ENCODE measurements at places on chromosomes 1 and 21.

GRCh38 chr1:164524810-164525209, 34.2 kb upstream of the PBX1 start:
- DNase-seq = no peak

DNA sequence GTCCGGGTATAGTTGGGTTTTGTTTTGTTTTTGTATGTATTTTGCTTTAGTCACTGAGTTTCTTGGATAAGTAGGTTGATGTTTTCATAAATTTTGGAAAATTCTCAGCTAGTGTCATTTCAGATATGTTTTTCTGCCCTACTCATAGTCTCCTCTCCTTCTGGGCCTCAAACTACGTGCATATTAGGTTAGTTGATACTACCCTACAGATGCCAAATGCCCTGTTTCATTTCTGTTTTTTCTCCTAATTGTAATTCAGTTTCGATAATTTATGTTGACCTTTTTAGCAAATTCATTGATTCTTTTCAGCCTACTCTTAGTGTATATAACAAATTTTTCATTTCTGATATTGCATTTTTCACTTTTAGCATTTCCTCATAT, 268.6 kb upstream of the RGS18 start:
- no peak for DNase-seq

DNA sequence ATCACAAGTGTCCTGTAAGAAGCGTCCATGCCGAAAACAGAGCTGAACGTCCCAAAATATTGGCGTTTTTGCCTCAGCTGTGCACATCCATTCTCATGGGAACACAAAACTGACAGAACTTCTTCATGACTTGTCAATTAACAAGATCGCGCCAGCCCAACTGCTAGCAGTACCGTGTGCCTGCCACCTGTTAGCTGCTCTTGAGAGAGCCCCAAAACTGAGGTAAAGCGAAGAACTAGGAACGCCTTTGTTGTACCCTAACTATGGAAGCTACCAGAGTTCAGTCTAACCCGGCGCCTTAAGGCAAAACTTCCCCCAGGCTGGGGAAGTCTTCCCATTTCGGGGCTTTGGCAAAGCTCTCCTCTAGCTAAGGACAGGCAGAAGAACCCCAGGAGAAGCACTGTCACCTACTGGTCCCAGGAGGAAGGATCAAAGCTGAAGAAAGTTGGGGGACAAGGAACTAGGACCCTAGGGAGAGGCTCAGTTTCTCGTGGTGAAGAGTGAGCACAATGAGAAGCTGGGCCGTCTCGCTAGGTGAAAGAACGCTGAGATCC, 719 bp downstream of the EYA3 start:
- peak; percentile 63 for DNase-seq

DNA sequence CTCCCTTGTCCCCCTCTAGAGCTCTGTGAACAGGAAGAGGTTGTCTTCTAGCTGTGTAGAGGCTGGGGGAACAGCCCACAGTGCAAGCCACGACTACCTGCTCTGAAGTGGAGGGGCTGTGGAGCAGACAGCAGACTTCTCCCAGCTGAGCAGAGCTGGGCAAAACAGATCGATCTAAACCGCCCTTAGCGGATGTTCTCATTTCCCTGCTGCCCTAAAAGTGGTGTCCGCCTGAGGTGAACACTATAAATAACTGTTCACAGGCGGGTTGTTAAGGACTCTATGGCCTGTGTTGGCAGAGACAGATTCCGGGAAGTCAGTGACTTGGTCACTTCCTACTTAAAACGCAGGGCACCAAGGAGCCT, 203.2 kb downstream of the RHOU start:
- peak; percentile 82 for DNase-seq

GRCh38 chr1:98389809-98390208, 271.7 kb upstream of the SNX7 start:
- no peak for DNase-seq

DNA sequence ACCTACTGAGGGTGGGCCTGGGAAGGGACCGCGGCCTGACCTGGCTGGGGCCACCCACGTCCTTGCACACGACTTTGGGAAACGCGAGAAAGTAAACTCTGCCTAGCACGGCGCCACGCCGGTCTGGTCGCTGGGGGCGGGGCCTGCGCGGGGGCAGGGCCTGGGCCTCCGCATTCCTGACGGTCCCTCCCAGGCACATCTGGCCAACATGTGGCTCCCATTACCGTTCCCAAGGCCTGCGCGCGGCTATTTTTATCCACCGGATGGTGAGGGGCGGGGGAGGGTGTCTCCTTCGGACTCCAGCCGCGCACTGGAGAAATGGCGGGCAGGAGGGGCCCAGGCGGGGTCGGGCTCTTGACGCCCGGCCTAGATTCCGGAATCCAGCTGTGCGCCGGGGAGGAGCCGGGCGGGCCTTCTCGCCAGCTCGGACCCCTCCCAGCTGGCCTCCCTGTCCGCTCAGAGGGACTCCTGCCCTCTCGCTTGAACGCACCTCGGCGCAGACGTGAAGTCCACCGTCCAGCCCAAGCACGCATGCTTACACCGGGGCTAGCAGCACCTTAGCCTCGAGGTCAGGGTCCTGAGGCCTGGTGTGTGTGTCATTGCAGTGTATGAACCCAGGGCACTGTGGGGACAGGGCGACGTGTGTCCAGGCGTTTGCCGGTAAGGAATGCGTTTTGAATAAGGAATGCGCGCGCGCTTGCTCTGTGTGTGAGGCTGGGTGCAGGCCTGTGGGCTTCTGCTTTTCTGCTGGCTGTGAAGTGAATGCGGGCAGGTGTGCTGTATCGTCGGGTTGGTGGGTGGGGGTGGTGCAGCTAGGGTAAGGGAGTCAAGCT, 2.1 kb downstream of the EVA1B start:
- no peak for DNase-seq

DNA sequence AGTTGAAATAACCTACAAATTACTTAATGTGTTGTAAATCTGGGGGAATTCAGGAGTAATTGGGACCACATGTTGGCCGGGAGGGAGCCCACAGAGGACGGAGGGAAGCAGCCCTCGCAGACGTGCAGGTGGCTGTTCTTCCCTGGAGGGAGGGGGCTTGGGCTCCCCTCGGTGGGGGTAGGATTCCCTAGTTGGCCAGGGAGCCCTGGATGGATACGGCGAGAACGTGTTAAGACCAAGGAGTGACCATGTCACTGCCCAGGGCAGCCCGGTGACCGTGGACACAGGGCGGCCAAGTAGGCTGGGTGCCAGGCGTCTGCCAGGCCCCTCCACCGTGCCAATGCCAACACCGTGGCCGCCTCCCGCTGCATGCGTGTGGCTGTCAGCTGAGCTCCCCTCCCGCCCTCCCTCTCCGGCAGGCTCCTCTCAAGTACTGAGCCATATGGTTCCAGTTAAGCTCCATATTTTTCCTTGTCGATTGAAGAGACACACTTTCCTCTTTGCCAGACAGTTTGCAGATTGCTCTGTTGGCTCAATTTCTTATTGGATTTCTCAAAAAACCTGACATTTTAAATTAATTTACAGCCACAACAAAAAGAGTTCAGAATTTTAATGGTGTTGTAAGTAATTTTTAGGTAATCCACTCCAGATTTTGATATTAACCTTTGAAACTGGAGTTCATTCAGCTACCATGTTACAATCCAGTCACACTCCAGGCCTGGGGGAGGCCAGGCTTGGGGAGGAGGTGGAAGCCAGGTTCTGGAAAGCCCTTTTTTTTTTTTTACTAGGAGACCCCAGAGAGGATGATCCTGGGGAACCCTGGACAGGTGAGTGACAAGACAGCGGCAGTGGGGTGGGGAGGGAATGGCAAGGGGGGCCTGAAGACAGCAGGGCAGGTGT, 71.2 kb downstream of the CASZ1 start:
- no peak for DNase-seq

- no peak for DNase-seq
These were observed 2.1 kb upstream of the EFNA1 start for GRCh38 chr1:155125511-155125945.

DNA sequence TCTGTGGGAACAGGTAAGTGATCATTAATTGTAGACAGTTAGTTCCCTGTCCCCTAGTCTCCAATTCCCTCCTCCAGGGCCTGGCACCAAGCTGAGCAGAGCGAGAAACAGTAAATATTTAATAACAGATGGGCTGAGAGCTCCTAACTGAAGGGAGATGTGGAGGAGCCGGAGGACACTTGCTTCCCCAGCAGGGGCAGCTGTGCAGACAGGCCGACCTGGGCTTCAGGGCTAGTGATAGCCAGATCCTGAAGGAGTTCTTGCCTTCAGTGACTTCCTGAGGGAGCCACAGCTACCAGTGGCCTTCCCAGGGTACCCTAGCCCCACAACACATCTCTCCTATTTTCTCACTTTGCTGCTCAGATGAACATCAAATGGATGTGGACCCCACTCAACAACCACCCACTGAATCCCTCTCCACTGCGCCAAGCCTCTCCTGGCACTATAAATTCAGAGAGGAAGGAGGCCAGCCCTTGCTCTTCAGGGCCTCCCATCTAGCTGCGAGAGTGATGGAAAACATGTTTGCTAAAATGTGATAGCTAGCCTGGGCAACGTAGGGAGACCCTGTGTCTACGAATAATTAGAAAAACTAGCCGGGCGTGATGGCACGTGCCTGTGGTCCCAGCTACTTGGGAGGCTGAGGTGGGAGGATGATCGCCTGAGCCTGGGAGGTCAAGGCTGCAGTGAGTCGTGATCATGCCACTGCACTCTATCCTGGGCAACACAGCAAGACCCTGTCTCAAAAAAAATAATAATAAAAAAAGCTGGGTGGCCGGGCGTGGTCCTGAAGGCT, 26.9 kb upstream of the SYNC start:
- DNase-seq = no peak

- peak; percentile 70 for DNase-seq
These were observed 106.8 kb downstream of the LMO4 start for GRCh38 chr1:87435484-87435883.

DNA sequence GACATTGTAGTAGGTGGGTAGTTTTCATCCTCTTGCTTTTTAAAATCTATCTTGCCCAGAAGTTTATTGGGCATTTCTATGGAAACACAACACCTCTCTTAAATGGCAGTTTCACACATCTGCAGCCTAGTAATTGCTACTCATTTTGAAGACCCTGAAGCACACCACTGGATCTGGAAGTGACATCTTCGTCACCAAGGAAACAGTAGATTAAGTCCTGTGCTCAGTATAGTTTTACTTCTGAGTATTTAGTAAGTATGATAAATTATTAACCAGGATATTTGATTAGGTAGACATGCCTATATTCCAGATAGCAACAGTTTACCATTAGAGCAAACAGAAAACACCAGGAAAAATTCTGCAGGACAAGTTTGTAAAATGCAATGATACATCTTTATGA, 48.7 kb downstream of the UCK2 start:
- no peak for DNase-seq

DNA sequence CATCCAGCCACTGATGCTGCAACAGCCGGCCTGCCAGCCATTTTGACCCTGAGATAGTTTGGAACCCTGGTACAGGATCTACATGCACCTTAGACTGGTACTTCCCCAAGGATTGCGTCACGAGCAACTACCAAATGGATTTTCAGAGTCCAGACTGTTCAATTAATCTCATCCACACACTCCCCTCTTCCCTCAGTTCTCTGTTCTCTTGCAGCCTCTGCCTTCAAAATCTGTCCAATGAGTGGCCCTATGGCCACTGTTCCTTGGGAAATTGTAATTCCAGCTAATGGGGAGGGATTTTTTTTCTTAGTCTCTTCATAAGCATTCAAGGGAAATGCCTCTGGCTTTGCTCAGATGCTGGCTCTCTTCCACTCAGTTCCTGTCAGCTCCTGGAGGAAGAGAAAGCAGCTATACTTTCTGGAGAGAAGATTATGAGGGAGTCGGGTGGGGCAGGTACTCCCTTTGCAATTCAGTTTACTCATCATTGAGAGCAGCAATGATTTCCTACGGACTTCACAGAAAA, 19.8 kb upstream of the UAP1 start:
- no peak for DNase-seq

DNA sequence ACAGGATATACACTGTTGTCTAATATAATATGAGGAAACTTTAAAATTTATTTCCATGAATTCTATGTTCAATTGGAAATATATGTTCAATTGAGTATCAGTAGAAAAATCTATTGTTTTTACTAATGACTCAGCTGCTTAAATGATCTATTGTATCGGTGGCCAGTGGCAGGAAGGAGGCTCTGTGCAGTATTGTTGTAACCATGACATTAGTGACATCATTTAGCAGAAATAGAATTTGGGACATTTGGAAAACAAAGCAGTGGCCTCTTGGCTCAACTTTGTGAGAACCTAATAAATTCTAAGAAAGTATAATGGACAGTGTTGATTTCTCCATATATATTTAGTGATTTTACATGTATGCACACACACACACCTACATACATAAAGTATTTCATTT, 257.4 kb downstream of the PDE4B start:
- DNase-seq = no peak

GRCh38 chr1:28800324-28800723, 11.6 kb upstream of the OPRD1 start:
- DNase-seq = no peak

GRCh38 chr1:42422737-42423136, 33.1 kb downstream of the ZMYND12 start:
- DNase-seq = no peak

GRCh38 chr1:206709772-206710459, 25.2 kb downstream of the MAPKAPK2 start:
- DNase-seq = no peak

GRCh38 chr1:100249155-100249536, 488 bp downstream of the DBT start:
- DNase-seq = no peak

DNA sequence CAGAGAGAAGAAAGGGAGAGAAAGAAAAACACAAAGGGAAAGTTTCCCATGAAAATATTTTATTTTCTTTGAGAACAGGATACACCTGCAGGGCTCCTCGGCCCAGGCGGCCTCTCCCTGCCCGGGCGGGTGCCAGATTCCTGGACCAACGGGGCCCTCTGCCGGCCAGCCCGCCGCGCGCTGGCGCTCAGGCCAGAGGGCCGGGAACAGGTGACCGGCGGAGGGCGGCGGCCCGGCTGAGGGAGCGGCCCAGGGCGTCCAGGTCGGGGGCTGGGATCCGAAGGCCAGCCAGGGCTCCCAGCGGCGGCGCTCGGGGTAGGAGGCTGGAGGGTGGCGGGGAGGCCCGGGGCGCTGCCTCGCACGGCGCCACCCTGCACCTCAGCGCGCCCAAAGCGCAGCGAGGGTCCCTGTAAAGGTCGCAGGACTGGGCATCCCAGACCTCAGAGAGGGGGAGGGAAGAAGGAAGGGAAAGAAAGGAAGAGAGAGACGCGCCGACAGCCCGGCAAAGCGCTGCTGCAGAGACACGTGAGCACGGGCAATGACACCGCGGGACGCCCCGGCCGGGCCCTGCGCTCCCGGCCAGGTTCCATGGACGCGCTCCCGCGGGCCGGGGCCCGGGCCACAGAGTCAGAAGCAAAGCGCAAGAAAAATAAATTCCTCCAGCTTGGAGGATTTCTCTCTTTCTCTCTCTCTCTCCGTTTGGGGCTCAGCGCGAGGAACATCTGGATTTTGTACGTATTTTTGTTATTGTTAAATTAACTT, 927 bp downstream of the WNT9A start:
- peak; percentile 66 for DNase-seq

All from activated CD8-positive, alpha-beta memory T cell treated with anti-CD3 and anti-CD28 coated beads, Interleukin-2, amount 10 ng/mL, durations not matched to agents 7 days and 5 days (primary cell).